ENCODE measurements at places on chromosomes 16 and 17.

DNA sequence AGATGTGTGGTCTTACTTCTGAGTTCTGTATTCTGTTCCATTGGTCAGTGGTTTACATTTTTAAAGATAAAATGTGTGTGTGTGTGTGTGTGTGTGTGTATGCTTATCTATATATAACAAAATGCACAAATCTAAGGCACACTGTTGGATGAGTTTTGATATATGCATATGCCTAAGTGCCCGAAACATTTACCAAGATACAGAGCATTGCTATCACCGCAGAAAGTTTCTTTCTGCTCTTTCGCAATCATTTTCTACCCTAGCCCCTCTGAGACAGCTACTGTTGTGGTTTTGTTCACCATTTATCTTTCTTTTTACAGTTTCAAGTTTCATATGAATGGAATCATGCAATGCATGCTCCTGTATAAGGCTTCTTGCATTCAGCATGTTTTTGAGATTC is 97.0 kb downstream of the MRTFB start:
- DNase-seq: no peak

GRCh38 chr17:10657879-10658278 is 770 bp upstream of the MYH3 start:
- no peak for DNase-seq

DNA sequence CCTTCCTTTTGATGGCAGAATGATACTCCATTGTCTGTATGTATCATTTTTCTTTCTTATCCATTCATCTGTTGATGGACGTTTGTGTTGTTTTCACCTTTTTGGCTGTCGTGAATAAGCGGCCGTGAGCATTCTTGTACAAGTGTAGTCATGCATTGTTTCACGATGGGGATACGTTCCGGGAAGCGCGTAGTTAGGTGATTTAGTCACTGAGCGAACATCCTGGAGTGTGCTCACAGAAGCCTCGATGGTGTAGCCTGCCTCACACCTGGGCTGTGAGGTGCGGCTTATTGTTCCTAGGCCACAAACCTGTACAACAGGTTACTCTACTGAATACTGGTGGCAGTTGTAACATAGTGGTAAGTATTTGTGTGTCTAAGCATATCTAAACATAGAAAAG is 136.5 kb downstream of the CMIP start:
- no peak for DNase-seq

GRCh38 chr17:79482727-79483521 is 127.9 kb downstream of the RBFOX3 start:
- DNase-seq: no peak

GRCh38 chr16:82630219-82630618 is 3.5 kb downstream of the CDH13 start:
- DNase-seq: no peak

- no peak for DNase-seq
Measured at GRCh38 chr16:86498671-86499439, 11.5 kb upstream of the FOXF1 start.

DNA sequence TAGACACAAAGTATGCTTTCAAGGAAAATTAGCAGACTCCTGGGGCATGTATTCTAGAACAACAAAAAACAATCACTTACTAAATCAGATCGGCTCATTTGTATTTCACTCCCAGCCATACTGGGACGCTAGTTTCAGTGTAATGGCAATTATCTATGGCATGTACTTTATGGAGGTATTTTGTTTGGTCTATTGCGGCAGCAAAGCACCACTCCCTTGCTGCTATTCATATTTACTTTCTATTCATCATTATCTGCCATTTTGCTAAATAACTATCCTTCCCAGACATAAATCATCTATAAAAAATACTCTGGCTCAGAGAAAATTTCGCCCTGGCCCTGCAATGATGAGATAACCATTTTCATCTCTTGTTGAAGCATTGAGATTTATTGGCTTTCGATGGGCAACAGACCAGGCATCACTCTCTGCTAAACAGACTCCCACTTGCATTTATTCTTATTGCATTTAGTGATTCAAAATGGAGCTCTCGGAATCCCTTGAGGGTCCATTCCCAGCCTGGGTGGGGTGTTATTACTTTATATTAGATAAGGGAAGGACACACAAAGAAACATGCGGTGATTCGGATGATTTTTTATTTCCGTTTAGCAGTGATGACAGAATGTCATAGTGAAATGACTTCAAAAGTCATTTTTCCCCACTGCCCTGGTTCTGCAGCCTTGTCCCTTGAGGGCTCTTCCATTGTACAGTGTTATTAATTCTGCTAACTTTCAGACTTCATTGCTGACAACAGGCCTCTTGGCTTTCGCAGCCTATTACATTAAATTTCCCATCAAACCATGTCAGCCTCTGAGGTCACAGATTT is 225.8 kb downstream of the IRX3 start:
- no peak for DNase-seq

GRCh38 chr16:24729951-24730815 is 732 bp downstream of the TNRC6A start:
- DNase-seq: no peak

DNA sequence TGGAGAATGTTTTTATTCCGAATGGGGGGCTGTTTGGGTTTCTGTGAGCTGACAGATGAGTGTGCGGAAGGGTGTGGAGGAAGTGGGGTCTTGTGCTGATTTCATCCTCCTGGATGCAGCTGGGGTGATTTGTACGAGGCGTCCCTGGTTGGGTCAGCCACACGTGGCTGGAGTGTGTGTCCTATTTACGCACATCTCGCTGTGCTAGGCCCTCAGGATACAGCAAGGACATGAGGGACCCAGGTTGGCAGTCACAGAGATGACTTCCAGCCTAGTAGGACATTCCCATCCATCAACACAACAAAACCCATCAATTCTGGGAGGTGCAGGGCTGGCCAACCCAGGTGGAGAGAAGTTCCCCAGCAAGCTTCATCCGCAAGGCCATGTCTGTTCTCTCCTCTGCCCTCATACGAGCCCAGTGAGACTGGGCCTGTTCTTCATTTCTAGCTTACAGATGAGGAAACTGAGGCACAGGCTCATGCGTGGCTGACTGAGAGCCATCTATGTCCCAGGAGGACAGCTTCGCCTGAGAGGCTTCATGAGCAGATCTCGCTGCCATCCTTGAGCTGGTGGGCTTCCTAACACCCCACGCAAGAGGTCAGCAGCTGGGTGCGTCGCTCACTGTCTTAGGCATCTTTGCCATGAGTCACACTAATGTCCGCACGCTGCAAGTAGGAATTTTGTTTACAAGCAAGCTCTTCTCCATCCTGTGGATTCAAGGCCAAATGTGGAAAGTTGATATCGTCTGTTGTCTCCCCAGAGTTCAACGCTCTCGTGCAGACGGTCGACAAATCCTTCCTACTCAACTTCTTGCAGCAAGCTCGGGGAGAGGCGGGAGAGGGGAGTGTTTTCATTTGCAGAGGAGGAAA is 24.4 kb downstream of the IRF8 start:
- no peak for DNase-seq

GRCh38 chr16:25148568-25149215 is 37.1 kb downstream of the LCMT1 start:
- DNase-seq: no peak

DNA sequence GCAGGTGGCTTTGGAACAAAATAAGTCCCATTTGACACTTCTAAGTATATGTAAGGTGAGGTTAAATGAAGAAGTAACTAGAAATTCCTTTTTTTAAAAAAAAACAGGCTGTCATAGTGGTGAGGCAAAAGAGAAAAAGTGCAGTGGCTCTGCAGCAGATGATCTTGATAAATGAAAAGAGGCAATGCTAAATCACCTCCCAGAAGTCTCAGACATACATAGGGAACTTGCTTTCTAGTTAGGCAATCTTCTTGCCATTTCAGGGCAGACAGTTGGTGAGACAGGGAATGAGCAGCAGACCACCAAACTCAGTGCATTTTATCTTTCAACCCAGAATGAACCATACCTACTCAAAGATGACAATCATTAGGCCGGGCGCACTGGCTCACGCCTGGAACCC is 90.8 kb downstream of the MYO1D start:
- DNase-seq: no peak

DNA sequence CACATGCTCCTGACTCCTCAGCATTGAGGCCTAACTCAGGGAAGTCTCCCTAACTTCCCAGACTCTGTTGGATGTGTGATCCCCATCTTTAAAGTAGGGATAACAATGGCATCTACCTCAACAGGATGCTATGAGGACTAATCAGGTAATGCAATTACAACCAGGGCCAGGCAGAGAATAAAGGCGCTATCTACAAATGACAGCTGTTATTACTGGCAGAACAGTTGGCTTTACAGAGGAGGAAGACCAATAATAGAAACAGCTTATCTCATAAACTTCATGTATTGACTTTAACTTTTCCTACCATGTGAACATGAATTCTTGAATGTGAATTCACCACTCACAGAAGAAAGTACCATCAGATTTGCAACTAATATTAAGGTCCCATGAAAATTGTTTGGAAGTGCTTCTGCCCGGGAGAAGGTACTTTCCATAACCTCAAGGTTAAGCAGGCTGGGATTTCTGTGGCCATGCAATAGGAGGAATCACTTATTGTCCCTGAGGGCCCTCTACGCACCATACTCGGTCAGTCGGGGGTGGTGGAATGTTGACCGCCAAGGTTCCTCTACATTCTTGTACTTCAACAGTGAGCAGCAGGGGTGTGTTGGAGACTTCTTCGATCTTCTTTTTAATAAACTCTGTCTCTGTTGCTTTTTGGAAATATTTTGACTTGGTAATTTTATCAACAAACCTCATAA is 22.6 kb upstream of the ERN1 start:
- no peak for DNase-seq

DNA sequence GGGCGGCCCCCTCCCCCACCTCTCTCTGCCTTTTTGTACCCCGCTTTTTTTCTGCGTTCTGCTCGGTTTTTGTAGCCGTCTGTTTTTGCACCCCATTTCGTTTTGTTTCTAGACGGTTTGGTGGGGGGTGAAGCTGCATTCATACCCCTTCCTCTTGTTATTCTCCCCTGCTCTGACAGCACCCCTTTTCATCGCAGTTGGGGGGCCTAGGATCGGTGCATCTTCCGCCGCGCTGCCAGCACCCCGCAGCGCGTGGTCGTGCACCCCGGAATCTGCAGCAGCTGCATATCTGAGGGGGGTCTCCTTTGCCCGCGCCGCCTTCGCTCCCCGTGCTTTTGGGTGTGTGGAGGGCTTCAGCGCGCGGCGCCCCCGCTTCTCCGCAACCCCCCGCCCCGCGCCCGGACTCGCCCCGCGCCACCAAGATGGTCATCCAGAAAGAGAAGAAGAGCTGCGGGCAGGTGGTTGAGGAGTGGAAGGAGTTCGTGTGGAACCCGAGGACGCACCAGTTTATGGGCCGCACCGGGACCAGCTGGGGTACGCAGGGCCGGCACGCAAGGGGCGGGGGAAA is 455 bp downstream of the ATP1B2 start:
- no peak for DNase-seq

DNA sequence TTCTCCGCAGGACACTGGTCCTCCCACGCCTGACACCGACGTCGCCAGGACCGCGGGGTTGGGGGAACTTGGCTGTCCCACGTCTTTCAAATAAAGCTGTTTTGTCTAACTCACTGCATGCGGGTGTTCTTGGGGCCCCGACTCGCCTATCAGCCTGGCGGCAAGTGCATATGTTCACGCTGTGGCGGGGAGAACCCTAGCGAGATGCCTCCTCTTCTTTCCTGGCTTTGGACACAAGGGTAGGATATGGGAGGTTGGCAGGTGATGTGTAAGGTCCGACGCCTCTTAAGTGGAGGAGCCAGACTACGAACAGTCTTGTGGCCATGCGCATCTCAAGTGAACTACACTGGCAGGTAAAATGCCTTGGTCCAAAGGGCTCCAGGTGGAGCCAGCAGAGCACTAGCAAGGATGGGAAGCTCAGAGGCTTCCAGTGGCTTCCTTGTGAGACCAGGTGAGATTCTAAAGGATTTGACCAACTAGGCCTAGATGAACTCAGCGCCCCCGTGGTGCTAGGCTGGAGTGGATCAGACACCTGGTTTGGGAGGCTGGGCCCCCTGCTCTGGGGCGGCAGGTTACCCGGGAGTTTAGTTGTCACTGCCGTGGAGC is 873 bp upstream of the RPS2 start:
- DNase-seq: no peak

DNA sequence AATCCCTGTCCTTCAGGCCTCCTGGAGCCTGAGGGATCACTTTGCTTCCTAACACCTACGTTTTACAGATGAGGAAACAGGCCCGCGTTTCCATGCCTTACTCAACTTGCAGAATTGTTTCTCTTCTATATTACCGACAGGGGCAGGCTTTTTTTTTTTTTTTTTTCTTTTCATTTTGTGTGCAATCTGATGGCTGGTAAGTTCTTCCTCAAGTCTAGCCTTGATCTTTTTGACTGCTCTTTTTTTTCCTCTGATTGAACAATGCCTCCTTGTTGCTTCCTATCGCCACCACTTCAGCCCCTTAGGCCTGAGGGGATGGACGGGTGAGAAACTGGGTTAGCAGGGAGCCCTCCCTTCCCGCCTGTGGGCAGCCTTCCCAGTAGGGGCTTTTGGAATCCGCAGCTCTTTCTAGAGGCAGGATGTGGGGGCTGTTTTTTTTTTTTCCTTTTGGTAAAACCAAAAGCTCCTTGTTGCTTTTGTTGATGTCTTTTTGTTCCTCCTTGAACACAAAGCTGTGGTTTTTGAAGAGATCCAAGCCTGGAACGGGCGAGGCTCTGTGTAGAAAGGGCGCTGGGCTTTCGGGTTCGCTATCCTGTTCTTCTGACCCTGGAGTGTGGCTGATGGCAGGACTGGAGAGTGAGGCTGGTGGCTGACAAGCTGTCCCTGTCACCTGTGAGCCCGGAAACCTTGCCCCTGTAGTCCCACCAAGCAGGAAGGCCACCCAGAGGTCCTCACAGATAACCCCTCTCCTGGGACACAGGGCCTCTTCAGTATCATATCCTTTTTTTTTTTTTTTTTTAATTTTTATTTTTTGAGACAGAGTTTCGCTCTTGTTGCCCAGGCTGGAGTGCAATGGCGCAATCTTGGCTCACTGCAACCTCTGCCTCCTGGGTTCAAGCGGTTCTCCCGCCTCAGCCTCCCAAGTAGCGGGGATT is 14.0 kb downstream of the LASP1 start:
- DNase-seq: no peak

GRCh38 chr17:44773140-44773539 is 14.4 kb downstream of the ADAM11 start:
- DNase-seq: no peak

DNA sequence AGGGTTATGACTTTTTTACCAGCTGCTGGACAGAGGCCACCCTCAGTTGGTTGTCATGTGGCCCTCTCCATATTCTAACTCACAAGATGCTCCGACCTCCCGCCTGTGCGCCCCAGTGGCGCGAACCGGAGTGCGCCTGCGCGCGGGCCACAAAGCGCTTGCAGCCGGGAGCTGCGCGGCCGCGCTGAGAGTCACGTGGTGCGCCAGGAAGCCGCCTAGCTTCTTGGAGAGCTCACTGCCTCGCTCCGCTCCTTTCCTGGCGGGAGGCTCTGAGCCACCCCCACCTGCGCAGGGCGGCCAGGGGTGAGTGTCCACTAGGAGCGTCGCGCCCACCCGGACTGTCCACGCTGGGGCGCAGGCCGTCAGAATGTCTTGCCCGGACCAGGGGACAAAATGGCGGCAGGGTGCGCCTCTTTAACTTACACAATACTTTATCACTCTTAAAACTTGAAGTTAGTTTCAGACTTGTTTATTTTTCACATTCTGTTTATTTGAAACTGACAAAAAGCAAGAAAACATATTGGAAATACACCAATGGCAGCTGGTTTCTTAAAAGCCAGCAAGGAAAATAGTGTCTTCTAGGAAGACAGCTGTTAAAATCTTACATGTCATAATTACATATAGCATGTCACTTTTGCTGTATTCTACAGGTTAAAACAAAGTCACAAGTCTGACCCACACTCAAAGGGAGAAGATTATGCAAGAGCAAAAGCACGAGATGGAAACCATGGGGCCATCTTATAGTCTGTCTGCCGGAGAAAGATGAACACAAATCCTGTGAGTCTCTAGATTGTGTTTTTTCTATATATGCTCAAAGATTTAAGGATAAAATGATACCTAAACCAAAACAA is 357.9 kb downstream of the CNTNAP4 start:
- no peak for DNase-seq
